ENCODE measurements at places on chromosomes 4 and X.

- DNase-seq, result no peak
These were observed 18.8 kb downstream of the BMP3 start for GRCh38 chr4:81049330-81049729.

- DNase-seq, result no peak
These were observed 89.3 kb downstream of the MAD2L1 start for GRCh38 chr4:119977076-119977940.

DNA sequence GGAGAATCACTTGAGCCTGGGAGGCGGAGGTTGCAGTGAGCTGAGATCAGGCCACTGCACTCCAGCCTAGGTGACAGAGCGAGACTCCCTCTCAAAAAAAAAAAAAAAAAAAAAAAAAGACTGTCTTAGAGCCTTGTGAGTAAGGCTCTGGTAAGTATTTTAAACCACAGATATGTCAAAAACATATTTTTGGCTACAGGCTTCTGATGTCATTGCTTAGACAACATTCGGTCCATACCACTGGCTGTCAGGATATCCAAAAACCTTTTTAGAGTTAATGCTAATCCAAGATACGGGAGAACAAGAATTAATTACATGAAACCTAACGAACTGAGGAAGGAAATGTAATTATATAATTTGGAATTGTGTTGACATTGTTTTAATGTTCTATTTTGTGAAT lies 999.5 kb upstream of the PABPC4L start:
- no peak for DNase-seq

DNA sequence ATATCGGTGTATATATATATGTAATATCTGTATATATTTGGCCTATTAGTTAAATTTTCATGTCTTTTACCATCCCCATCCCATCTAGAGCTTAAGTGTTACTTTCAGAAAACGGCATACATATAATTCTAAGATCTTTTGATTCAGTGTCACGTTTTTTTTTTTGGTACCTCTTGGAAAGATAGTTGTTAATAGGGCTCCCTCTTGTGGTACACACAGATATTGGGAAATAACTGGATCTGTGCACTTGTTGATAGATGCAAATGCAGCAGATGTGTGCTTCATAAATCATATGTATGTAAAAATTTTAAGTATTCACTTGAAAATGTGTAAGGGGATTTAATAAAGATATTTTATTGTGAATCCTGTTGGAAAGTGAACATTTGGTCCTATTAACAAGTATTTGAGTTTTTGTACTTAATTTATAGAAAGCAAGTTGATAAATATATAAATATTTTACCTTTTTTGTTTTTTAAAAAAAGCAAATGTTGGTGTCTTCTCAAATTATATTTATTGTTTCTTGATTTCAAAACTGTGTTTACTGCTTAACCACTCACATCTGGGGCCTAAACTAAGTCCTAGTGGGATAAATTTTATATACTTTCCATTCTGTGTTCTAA lies 74.7 kb downstream of the PAQR3 start:
- peak; percentile 58 for DNase-seq

- no peak for DNase-seq
These were observed 90.8 kb downstream of the IRF2 start for GRCh38 chr4:184383497-184384055.

- DNase-seq, result no peak
These were observed 3.3 kb upstream of the ZNF518B start for GRCh38 chr4:10460313-10461047.

- no peak for DNase-seq
These were observed 37.0 kb upstream of the FGF13 start for GRCh38 chrX:138748480-138748879.

DNA sequence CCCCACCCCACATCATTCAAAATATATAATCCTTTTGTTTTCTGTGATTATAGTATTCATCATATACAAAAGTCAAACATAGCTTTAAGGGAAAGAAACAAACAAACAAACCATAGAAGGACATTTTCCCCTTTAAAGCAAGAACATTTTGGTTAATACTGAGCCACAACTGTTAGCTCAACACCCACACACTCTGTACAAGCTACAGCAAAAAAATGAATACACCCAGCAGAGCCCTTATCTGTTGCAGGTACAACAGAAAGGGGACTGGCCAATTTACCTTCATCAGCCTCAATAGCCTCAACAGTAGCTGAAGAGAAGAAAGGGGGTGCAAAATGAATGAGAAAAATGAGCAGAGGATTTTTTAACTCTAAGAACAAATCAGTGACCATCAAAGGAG lies 318.4 kb downstream of the PPP3CA start:
- DNase-seq, result no peak

DNA sequence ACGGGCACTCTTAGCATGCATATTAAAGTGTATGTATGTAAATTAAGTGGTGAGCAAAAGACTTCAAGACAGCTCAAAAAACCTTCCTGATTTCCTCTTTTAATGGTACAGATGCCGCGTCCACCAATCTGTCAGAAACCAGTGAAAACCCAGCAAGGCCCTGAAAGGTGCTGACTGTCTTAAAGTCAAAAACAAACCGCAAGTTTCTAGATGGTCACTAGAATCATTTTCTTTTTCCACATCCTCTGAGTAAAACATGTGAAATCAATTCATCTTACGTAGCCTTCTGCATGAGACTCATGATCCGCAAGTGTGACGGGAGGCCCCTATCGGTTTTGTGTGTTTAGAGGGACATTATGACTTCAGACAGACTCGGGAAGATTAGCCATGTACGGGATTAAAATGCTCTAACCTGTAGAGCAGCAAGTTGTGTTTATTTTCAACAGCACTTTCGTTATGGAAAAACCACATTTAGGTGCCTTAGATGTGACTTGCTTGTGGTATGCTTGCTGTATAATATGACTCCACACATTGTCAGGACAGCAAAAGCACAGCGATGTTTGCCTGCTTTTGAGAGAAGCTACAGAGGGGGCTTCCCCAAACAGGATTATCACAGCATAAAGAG lies 88.2 kb upstream of the STS start:
- DNase-seq, result no peak

DNA sequence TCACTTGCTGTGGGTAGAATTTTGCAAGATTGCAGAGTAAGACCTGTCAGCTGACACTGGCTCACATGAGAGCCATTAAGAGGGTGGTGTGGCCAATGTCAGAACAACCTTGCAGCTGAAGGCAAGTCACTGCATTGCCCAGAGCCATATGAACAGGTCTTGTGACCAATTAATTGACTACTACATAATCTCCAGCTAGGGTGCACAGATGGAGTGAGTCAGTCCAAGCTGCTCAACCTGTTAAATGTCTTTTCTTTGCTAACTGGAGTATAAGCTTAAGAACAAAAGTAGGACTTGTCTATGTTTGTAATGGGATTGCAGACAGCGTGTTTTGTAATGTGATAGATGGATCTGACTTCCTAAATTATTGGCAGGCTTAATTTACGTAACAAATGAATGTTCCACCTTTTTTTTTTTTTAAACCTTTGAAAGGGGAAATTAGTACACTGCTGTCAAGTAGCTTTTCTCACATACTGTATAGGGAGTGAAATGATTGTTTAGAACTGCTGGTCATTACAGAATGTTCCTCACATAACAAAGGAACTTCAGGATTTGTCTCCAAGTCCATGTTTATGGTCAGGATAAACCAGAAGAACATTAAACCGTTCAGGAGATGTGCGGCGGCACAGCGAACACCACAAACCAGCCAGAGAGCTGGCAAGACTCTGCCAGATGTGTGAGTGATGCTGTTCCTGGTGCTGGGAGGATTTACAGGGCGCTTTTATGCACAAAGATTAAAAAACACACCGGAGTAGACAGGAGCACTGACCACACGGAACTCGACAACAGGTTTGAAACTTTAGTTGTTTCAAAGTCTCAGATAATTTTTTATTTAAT lies 37.0 kb downstream of the FNIP2 start:
- no peak for DNase-seq

DNA sequence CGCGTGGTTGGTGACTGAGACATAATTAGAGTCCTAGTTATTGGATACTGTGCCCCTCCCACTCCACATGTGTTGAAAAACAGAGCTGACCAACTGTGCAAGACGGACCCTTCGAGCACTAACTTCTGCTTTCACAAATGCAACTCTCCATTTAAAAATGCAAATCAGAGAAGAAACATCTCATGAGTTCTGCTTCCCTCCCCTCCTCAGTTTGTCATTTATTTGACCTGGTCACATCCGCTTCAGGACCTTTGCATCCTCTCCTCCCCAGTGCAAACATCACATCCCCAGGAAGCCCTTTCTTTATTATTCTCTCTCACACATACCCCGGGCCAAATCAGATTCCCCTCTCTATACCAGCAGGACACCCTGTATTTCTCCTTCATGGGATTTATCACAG lies 38.1 kb upstream of the NOCT start:
- no peak for DNase-seq

GRCh38 chr4:26431461-26432180 lies 58.7 kb downstream of the CCKAR start:
- DNase-seq, result no peak

DNA sequence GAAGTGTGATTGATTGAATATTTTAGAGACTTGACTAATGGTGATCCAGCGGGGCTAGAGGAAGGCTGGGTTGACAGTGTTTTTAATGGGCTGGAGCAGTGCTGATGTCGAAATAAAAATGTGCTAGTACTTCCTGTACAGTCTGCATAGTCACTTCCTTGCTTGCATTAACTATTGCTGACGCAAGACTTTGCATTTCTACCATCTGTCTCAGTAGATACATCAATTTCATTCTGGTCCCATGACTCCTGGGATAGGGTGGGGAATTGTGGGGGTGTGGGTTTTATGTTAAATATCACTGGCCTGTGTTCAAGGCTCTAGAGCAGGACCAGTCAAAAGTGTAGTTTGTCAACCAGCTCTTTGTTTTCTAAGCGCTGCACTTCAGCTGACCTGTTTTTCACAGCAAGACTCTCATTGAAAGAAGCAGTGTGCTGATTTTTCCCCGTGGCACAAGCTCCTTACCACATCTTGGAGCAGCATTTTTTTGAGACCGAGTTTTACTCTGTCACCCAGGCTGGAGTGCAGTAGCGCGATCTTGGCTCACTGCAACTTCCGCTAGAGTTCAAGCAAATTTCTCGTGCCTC lies 35.2 kb upstream of the PHEX start:
- DNase-seq, result peak; percentile 9

GRCh38 chr4:146510942-146511341 lies 10.8 kb downstream of the SLC10A7 start:
- DNase-seq, result no peak

DNA sequence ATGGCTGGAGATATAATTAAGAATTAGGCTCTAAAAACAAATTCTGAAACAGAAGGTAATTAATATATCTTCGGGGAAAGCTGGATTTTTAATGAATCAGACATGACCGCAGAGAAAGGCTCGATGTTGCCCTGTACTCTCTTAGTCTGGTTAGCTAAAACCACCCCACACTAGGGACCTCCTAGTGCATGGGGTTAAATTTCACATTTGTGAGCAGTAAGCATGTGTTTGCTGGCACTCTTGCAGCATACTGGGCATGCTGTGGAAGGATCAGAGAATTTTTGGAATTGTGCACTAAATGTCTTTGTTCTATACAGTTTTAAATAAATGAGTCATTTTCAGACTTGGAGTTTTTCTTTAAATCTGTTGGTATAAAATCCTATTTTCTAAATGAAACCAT lies 475.6 kb upstream of the FTHL17 start:
- DNase-seq, result no peak

- DNase-seq, result no peak
These were observed 103.8 kb downstream of the RTL5 start for GRCh38 chrX:72027914-72028307.

DNA sequence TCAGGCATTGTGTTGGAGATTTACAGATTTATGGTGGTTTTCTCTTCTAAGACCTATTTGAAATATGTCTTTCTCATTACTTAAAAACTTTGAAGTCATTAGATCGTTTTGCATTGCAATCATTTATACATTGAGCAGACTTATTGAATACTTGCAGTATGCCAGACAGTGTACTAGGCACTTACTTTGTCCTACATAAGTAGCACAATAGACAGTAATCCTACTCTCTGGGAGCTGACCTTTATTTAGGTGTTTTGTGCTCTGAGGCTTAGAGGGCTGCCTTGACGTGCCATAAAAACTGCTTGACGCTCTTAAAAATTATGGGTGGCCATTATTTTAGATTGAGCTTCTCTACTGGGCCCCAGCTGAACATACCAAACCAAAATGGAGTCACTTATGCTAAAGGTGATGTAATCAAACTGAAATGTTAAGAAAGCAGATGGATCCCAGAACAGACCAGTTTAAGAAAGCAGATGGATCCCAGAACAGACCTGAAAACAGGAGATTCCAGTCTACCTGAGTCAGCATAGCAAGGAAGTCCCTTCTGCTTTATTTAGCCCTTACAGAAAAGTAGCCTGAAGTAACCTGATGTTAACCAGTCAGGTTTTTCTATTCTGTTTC lies 42.4 kb downstream of the PTTG2 start:
- DNase-seq, result no peak

DNA sequence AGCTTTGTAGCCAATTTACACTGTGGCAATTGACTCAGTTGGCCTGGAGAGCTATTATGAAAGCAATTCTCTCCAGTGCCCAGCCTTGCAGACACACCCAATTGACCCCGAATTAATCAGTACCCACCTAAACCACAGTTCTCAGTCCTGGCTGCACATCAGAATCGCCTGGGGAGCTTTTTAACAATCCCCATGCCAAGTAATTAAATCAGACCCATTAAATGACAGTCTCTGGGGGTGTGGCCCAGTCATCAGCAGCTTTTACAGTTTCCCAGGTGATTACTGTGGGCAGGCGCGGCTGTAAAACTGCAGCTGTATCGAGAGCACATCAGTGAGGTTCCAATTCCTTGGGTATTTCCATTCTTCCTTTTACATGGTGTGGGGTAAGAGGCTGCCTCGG lies 460.9 kb upstream of the FAT1 start:
- DNase-seq, result no peak

DNA sequence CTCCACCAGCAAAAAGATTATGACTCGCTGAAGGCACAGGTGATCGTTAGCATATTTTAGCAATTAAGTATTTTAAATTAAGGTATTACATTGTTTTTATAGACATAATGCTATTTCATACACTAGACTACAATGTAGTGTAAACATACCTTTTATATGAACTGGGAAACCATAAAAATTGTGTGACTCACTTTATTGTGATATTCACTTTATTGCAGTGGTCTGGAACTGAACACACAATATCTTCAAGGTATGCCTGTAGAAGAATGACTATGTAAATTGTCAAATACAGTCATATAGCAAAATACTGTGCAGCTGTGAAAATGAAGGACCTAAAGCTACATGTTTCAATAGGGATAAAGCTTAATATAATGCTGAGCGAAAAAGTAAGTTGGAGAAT lies 26.6 kb upstream of the MAML3 start:
- no peak for DNase-seq

- DNase-seq, result peak; percentile 73
These were observed 73.8 kb upstream of the FREM3 start for GRCh38 chr4:143773998-143774895.

- no peak for DNase-seq
These were observed 24.0 kb downstream of the SMIM14 start for GRCh38 chr4:39614487-39615162.

All from GDM1 (cell line).